ENCODE measurements at places on chromosomes 7 and 10. TPM values are rescaled to one million over a fixed set of nuclear protein-coding genes. Genes with fewer than 3 reads are reported as not detected.

The BHLHA15 gene
- total RNA-seq: 3.4 TPM

The MAT1A gene
- 3.4 TPM for total RNA-seq

The SRPK2 gene
- 44.7 TPM for total RNA-seq

The TMEM236 gene
- 0.64 TPM for total RNA-seq

The C10orf143 gene
- total RNA-seq: not detected

The ANXA8L1 gene
- total RNA-seq: 17.4 TPM

The HOXA1 gene
- total RNA-seq: 18.8 TPM

The LRRD1 gene
- total RNA-seq: not detected

The TECTB gene
- total RNA-seq: 0.27 TPM

All from Caco-2 (cell line).